Activated CD8-positive, alpha-beta memory T cell treated with anti-CD3 and anti-CD28 coated beads, Interleukin-2, amount 10 ng/mL, durations not matched to agents 7 days and 5 days (primary cell): ENCODE measurements at places on chromosomes 2 and 18. TPM values are rescaled to one million over a fixed set of nuclear protein-coding genes. Genes with fewer than 3 reads are reported as not detected.

DNA sequence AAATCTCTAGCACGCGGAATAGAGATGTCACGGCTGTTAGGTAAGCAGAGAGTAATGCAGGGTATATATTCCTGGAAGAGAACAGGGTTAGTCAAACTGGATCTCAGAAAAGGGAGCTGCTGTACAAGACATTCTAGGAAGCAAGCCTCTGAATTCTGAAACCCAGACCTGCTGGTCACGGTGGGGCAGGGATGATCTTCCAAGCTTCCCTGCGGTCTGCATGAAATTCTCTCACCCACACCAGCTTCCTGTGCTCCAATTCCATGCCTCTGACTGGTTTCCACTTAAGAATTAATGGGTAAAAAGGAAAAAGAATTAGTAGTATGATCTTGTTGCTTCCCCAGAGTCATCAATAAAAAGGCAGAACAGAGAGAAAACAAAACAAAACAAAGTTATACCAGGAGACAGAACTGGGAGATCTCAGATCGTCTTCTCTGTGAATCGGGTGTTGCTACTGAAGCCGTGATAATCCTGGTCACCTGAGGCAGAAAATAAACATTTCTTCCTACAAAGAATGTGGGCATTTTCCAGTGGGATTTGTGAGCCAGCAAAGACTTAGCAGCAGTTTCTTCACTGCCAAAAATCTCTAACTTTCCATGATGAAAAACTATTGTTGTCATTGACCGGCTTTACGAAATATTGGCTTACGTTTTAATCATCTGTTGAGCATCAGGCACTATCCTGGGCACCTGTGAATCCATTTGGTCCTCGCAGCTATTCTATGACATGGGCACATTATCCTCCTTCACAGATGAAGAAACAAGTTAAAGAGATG is 5.3 kb upstream of the CYP27C1 start:
- peaks cover 24% of the 10 kb centered on the region for H3K4me1 ChIP-seq
- H3K4me3 ChIP-seq: no peak overlapping the region
- DNase-seq: no peak
- H3K27me3 ChIP-seq: peaks cover 41% of the 10 kb centered on the region
- no peak overlapping the region for H3K27ac ChIP-seq

GRCh38 chr2:27489118-27489497 is 435 bp downstream of the IFT172 start:
- H3K36me3 ChIP-seq: no peaks in the 10 kb centered on the region
- H3K4me3 ChIP-seq: peak overlapping the region; percentile 85
- peak overlapping the region; percentile 79 for H3K27ac ChIP-seq
- peaks cover 10% of the 10 kb centered on the region for H3K27me3 ChIP-seq
- peak; percentile 50 for DNase-seq

DNA sequence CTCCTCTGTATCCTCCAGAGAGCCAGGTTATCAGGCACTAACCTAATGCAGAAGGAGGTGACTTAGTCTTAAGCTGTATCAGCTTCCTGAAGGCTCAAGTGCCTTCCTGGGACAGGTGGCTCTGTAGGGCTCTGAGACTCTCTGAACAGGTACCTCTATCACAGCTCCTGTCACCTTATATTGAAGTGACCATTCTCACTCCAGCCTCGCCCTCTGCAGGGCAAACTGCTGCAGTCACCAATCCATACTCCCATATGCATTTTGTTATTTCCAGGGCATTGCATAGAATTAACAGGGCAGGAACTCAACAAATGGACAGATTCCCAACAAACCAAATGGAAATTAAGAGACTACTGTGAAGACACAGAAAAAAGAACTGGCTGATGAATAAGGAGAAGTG is 203.0 kb upstream of the REV1 start:
- no peaks in the 10 kb centered on the region for H3K36me3 ChIP-seq
- DNase-seq: no peak

DNA sequence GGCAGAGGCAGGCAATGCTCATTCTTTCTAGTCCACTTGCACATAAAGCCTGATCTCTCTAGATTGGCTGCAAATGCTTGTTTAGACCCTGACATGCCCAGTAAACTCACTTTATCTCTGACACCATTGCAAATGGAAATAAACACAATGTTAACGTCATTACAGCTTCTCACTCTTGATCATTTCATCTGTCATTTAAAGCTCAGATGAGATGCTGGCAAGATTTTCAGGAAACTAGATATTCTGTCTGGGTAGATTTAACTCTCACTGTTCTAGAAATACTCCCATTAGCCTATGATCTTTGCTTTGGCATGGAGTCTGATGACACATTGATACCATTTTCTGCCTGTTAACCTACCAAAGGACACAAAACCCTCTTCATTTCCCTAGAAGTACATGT is 320.7 kb upstream of the HNRNPA3 start:
- H3K4me1 ChIP-seq: peaks cover 1% of the 10 kb centered on the region
- no peak overlapping the region for H3K4me3 ChIP-seq
- H3K27ac ChIP-seq: no peak overlapping the region
- H3K36me3 ChIP-seq: peaks cover 1% of the 10 kb centered on the region

- H3K27ac ChIP-seq: no peak overlapping the region
- no peaks in the 10 kb centered on the region for H3K4me1 ChIP-seq
- no peak overlapping the region for H3K4me3 ChIP-seq
- H3K27me3 ChIP-seq: no peaks in the 10 kb centered on the region
- no peaks in the 10 kb centered on the region for H3K36me3 ChIP-seq
- DNase-seq: no peak
Measured at GRCh38 chr2:211494536-211494935, 938.1 kb downstream of the CPS1 start.

- H3K4me1 ChIP-seq: peaks cover 33% of the 10 kb centered on the region
- no peak overlapping the region for H3K27ac ChIP-seq
- no peak overlapping the region for H3K4me3 ChIP-seq
- peak; percentile 30 for DNase-seq
- peaks cover 12% of the 10 kb centered on the region for H3K36me3 ChIP-seq
- H3K27me3 ChIP-seq: no peaks in the 10 kb centered on the region
Measured at GRCh38 chr2:239313776-239314175, 87.0 kb downstream of the HDAC4 start.

DNA sequence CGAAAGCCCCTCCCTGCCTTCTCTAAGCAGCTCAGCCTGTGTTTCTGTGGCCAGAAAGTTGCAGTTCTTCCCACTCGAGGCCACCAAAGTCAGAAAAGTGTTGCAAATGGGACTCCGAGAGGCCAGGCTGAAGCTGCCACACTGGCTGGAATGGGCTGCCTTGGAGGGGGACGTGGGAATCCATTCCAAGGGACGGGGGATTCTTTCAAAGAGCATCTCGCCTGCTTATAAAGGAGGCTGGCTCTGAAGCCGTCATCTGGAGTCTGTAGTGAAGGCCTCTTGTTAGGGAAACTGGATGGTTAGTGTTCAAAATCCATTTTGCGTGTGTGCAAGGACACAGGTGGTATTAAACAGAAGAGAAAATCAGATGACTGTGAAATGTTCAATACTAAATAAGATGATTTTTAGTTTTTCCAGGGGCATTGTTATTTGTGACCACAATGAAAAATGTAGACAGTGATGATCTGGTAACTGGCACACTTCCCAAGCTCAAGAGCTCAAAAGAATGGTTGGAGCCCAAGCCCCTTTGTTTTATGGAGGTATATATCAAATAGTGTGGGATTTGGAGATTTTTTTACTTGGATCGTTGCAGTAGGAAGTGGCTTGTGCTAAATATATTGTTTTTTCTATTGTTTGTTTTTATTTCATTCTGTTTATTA is 782 bp downstream of the FAM228B start:
- H3K27ac ChIP-seq: peak overlapping the region; percentile 75
- peak overlapping the region; percentile 77 for H3K4me3 ChIP-seq
- no peaks in the 10 kb centered on the region for H3K27me3 ChIP-seq

DNA sequence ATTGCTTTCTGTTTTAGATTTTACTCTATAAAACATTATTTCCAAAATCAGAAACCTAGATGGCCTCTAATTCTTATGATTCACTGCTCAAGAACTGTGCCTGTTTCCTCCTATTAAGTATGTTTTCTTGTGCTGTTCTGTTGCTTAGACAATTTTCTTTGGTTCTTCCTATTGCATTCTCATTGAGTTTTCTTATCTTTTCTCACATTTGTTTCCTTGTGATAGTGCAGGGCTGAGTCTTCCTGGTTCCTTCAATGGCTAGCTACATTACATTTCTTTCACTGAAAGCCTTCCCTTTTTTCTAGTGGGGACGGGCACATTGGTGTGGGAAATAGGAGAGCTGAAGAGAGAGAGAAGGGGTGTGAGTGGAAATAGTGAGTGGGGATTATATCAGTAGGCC is 183.4 kb downstream of the CALCRL start:
- no peaks in the 10 kb centered on the region for H3K27me3 ChIP-seq
- H3K4me3 ChIP-seq: no peak overlapping the region
- H3K4me1 ChIP-seq: no peaks in the 10 kb centered on the region
- H3K36me3 ChIP-seq: no peaks in the 10 kb centered on the region
- H3K27ac ChIP-seq: no peak overlapping the region

DNA sequence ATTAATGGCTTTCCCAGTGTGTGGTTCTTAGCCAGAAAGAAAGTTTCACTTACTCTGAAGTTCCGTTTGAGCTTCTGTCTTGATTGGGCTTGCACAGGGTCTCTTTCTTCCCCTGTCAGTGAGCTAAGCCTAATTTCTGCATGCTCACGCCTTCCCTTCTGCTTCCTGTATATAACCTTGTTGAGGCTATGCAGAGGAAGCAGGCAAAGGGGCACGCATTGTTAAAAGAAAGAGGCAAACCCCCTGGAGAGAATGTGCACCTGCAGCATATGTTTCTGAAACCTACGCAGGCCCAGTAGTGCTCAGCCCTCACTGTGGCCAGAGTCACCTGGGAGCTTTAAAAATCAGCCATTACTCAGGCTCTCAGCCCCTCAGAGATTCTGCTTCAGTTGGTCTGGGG is 14.5 kb upstream of the PLA2R1 start:
- no peak overlapping the region for H3K27ac ChIP-seq
- no peak for DNase-seq
- H3K4me1 ChIP-seq: no peaks in the 10 kb centered on the region
- H3K4me3 ChIP-seq: no peak overlapping the region
- H3K36me3 ChIP-seq: no peaks in the 10 kb centered on the region

DNA sequence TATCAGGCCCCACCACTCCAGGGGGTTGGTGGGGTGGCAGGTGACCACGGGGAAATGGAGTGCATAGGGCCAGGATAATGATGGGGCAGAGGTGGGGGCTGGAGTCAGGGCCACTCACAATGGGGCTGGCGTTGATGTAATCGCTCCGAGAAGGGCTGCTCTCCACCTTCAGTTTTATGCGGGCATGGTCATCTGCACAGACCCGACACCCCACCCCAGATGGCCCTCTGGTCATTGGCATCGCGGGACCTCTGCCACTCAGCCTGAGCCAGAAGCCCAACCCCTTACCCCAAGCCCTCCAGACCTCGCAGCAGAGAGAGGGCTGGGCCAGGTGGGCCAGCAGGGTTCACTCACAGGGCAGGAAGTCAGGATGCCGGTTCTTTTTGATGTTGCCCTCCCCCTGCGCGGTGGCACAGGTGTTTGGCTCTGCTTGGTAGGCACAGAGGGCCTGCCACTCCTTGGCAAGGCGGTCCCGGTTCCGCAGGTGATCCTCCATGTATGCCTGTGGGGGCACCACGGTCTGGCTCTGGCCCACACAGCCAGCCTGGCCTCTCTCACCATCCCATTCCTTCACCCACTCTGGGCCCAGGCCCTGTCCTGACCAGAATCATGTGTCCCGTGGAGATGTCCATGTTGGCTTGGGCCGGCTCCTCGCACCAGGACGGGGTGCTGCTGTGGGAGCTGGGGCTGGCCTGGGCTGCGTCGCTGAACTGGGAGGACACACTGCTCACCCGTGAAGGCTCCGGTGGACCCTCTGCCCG is 12.4 kb downstream of the PTPRN start:
- peak; percentile 39 for DNase-seq
- peaks cover 35% of the 10 kb centered on the region for H3K27me3 ChIP-seq
- H3K4me1 ChIP-seq: peaks cover 15% of the 10 kb centered on the region
- no peaks in the 10 kb centered on the region for H3K36me3 ChIP-seq
- H3K4me3 ChIP-seq: no peak overlapping the region
- no peak overlapping the region for H3K27ac ChIP-seq

DNA sequence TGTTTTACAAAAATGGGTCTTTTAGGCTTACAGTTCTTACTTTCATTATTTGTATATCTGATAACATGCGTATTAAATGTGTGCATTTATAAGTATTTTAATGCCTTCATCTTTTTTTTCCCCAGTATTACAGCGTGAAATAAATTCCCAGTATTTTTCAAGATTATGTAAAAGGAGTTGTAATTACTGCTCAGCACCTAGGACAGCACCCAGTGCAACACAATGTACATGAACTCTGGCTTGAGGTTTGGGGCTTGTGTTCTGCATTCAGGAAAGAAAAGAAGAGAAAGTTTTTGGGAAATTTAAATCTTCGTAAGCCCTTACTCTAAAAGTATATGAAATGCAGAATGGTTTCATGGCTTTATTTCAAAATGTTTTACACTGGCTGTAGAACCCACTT is 16.7 kb downstream of the ZNF638 start:
- DNase-seq: no peak
- no peaks in the 10 kb centered on the region for H3K27me3 ChIP-seq
- H3K36me3 ChIP-seq: peaks cover 49% of the 10 kb centered on the region
- no peak overlapping the region for H3K27ac ChIP-seq
- H3K4me3 ChIP-seq: no peak overlapping the region

GAD1 gene
- 0.68 TPM for total RNA-seq

DSG4 gene
- not detected for total RNA-seq

TMEM247 gene
- not detected for total RNA-seq

TACR1 gene
- total RNA-seq: not detected
